ENCODE measurements at places on chromosomes 1 and 21.

- DNase-seq: no peak
Observed at GRCh38 chr1:84611796-84612195, 37.6 kb upstream of the CTBS start.

DNA sequence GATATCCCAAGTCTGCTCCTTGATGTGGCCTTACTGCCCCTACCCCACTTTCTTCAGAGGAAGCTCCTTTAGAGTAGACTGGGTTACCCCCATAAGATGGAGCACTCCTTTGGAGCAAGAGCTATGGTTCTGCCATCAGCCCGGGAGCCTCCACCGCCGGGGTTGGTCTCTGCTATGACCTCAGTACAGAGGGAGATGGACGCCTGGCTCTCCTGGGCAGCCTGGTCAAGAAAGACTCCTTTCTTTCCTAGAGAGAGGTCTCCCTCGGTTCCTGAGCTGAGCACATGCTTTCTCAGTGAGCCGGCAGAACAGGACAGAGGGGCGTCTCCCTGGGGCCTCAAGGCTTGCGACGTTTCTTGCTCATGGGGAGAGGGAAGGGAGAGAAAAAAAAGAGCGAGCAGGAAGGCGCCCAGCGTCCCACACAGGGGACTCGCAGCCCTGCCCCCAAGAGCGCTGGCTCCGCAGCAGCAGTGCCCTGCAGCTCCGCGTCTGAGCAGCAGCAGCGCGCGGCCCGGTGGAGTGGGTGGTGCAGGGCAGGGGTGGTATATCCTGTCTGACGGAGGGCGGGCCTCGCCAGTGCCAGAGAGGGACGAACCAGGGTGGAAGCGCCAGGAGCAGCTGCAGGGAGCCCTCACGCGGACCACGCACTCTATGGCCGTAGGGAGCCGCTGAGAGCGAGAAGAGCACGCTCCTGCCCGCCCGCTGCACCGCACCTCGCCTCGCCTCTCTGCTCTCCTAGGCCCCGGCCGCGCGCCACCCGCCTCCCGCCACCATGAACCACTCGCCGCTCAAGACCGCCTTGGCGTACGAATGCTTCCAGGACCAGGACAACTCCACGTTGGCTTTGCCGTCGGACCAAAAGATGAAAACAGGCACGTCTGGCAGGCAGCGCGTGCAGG lies at the start of gene PKP1:
TSS of gene PKP1 (plus strand) at position 576 of the 899 bp plus-strand sequence. CDS start at position 773, 197 bp downstream.
- no peak for DNase-seq

GRCh38 chr1:52007215-52008002 lies 16.9 kb upstream of the RAB3B start:
- DNase-seq: no peak

GRCh38 chr1:26853156-26853555 lies 9.8 kb upstream of the SFN start:
- peak; percentile 81 for DNase-seq

GRCh38 chr1:109479311-109479710 lies 4.4 kb upstream of the ATXN7L2 start:
- no peak for DNase-seq

GRCh38 chr1:216566641-216567205 lies 143.5 kb upstream of the USH2A start:
- DNase-seq: no peak

DNA sequence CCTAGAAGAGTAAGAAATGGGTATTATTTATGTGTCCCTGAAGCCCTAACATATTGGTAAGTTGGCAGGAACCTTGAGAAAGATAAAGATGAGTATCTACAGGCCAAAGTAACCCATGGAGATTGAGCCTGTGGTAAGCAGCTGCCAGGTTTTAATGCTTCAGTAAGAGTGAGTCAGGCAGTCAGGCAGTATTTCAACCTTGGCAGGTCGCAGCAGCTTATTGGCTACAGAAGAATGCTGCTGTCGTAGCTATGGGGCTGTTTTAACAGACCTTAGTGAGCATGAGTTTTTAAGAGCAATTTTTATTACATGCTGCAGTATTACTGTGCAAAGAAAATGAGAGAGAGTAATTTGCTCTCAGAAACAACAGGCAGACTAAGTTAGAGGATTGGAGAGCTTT lies 10.3 kb upstream of the SLC30A10 start:
- no peak for DNase-seq

All from left ventricle myocardium inferior (tissue), 1 donor.